EL (cell line): ENCODE measurements at places on chromosomes 13 and 19.

- peak; percentile 82 for DNase-seq
Measured at GRCh38 chr13:79810669-79811068, 329.7 kb downstream of the NDFIP2 start.

DNA sequence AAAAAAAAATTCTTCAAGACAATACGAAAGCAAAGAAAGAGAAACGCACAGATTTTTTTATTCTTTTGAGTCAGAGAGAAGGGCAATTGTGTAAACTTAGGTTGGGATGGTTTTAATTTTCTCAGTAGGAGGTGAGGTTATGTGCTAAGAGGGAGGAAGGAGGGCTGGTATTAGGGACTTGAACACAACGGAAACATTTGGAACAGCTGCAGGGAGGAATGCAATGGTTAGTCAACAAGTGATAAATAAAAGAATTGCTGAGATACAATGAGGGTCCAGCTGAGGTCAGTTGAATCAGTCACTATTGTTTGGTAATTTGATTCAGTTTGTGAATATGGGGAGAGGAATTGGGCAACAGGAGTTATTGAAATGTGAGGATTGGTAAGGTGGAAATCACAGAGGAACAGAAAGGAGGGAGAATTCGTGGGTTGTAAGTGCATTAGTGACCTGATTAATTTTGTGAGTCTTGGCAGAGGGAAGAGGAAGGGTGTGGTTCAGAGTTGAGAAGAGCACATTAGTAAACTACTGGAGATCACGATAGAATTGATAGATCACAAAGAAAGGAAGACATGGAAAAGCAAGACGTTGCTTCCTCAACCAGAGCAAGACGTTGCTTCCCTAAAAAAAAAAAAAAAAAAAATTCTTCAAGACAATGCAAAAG, 499.5 kb upstream of the SPRY2 start:
- DNase-seq = no peak

GRCh38 chr19:48751845-48752495, 471 bp downstream of the FUT1 start:
- no peak for DNase-seq

DNA sequence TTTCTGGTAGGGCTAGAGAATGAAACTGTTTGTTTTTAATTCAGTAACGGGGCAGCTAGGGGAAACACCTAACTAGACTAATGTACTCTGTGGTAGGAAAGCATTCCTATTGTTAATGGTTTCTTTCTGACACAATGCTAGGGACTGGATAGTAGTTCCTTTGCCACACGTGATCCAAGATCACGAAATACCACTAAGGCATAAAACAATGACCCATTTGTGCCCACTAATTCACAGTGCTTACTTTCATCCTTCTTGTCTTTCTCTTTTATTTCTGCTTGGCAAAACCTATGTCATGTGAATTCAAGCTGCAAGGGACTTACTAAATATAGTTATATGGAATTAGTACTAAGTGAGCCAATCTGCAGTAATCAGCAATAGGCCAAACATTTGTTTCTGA, 834.1 kb upstream of the SLITRK6 start:
- no peak for DNase-seq

DNA sequence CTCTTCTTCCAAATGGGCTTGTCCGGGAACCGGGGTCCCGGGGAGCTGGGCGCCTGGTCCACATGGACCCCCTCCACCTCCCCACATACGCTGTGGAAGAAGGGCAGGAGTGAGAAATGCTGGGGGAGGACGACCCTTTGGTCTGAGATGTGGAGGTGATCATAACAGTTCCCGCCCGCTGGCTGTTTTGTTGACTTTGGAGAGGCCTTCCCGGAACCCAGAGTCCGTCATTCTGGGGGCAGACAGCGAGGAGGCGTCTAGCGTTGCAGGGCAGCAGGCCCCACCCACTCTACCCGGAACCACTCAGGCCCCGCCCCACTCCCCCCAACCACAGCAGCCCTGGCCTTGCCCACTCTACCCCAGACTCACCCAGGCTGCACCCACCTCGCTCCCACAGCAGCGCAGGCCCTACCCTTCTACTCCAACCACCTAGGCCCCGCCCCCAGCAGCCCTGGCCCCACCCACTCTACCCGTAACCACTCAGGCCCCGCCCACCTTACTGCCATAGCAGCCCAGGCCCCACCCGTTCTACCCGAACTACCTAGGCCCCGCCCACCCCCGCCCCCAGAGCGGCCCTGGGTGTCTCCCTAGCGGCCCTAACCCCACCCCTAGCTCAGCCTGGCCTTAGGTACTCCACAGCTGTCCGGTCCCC, 7.1 kb downstream of the GPR108 start:
- no peak for DNase-seq

DNA sequence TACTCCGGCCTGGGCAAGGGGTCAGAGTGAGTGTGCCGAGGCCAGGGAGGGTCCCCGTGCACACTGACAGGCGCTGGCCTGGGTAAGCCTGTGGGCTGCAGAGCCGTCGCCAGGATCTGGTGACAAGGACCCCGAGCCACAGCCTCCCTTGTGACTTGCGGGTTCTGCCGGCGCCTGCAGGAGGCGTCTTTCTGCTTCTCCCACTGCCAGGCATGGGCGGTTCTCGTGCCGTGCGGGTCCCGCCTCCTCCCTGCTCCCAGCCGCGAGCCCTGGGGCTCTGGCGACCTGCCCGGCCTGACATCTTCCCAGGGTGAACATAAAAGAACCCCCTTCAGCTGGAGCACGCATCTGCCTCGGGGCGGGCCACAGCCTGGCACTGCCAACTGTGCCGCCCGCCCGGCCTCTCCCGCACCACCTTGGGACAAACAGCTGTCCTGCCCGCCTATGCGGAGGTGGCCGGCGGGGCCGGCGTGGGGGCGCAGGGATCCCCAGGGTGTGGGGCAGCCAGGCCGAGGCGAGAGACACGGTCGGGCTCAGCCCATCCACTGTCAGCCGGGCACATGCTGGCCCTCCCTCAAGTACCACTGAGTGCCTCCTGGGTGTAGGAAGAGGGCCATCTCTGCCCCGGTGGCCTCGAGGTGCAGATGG, 1.5 kb upstream of the HCN2 start:
- DNase-seq = peak; percentile 91

DNA sequence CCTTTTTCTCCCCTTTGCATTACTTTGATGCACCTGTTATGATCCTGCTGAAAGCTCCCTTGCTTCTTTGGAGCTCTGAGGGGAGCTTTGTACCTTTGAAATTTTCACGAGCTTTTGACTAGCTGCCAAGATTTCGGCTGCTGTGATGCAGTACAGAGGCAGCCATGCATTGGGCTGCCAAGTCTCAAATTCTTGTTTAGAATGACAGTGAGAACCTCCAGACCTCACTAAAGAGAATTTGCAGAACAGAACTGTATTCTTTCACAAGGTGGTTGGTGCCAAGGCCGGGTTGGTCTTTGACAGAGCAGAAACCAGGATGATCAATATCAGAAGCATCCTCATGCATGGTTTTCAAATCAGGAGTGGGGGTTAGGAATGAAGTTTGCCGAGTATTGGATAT, 414.8 kb downstream of the GPC5 start:
- DNase-seq = no peak

GRCh38 chr19:39731685-39732084, 6.1 kb downstream of the CLC start:
- no peak for DNase-seq

DNA sequence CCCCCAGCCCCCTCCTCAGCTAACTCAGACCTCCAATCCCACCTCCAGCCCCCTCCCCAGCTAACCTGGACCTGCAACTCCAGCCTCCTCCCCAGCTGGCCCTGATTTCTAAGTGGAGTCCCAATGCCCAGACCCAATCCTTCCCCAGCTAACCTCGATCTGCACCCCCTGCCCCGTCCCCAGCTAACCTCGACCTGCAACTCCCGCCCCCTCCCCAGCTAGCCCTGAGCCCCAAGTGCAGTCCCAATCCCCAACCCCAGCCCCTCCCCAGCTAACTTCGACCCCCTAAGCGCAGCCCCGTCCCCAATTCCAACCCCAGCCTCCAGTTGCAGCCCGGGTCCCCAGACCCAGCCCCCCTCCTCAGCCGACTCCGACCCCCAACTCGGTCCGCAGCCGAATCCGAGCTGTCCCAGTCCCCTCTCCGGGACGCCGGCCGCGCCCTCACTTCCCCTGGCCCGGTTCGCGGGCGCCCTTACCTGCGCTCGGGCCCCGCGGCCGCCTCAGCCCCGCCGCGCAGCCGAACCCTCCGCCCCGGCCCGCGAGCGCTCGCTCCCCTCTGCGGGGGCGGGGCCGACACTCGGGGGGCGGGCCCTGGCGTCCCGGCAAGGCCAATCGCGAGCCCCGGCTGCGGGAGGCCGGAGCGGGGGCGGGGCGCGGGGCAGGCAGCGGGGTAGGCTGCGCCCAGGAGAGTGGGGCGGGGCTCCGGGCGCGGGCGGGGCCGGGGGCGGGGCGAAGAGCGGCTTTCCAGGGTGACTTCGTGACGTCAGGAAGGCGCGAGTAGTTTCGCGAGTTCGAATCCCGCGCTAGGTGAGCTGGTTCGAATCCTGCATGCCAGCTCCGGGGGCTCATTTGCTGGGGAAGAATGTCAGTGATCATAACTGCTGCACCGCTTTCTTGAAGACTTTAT, at the start of gene GNG7:
Gene GNG7, minus strand, starts transcription at position 525 of the 907 bp plus-strand sequence. CDS start 182,006 bp downstream, outside the sequence.
- DNase-seq = peak; percentile 84

DNA sequence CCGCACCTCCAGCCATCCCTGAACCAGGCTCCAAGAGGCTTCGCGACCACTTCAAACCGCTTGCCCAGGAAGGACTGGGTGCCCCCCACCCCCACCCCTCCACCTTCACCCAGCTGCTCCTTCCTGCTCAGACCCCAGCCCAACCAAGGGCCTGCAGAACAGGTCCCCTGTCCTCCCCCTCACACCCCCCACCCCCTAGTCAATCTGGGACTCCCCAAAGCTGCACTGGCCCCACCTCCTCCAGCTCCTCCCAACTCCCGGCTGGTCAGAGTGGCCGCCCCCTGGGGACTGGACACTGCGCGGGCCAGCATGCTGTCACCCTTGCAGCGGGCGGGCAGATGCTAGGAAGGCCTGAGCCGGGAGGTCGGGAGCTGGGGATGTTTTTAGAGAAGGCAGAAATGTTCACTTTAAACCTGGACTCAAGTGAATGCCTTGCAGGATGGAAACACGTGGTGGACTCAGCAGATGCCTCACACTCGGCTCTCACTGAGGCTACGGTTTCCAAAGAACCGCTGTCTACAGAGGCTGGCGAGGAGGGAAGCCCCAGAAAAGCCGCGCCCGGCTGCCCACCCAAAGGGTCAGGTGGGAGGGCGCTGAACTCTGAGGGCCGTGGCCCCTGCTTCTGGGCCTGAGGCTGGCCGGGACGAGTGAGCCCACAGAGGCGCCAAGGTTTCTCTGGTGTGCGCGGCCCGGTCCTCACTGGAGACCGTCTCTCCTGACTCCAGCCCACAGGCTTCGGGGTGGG, 8.0 kb downstream of the RPL36 start:
- DNase-seq = no peak
